ENCODE measurements at places on chromosomes 7 and 10.

DNA sequence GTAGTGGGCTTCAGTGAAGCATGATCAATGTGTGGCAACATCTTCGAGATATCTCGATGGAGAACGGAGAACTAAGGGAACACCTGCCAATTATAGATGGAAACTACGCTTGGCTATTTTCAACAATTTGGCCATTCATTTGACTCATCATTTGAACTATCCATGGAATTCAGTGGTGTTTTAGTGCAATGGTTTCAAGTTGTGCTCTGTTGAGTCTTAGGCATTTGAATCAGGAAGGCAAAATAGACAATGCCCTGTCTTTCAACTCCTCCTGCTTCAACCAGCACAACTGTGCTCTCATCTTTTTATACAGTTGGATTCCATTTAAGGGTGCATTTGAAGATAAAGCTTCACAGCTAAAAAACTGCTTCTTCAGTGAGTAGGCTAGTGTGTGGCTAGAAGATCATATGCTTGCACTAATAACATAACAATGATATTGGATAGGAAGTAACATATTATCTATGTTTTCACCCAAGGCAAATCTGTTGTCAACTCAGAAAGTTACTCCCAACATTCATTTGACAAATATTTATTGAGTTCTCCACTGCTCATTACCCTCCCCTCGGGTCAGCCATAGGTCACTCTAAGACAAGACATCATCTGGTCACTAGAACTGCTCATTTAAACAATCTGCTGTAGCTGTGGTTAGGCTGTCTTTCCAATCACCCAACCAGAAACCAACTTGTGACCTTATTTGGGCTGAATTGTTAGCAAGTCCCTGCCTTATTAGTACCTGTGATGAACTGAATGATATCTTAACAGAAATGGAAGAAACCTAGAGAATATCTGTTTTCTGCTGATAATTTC lies 314.1 kb upstream of the SP4 start:
- no peak for DNase-seq

DNA sequence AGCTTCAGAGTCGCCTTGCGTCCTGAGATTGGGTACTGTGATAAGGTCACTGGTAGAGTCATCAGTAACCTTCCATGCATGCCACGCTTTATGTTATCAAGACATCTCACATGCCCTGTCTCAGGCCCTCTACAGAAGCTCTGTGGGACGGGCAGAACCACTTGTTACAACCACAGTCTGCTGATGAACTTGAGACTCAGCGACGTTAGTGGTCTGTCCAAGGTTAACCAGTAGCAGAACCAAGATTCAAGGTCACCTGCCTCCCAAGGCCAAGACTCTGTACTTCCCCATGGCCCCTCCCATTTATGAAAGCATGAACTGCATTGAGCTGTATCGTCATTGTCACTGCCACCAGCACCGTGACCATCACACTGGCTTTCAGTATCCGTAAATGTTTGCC lies 15.0 kb downstream of the IQCE start:
- DNase-seq: no peak

- no peak for DNase-seq
Measured at GRCh38 chr10:77007834-77008233, 629.8 kb downstream of the KCNMA1 start.

- no peak for DNase-seq
Measured at GRCh38 chr10:96255549-96256333, 15.6 kb downstream of the BLNK start.

DNA sequence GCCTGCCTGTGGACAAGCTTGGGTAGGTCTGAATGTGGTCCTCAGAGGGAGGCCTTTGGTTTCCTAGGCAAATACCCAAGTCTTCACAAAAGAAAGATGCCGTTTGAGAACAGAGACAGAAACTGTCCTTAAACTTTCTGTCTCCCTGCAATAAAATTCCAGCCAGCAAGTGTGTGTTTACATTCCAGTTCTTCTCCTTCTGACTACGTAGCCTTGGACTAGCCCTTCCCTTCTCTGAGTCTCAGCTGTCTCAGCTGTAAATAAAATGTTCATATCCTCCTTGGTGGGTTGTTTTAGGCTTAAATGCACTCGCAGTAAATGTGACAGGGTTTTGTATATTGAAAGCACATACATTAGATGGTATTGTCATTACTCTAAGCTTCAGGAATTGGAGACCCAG lies 561.2 kb upstream of the MKI67 start:
- DNase-seq: no peak

DNA sequence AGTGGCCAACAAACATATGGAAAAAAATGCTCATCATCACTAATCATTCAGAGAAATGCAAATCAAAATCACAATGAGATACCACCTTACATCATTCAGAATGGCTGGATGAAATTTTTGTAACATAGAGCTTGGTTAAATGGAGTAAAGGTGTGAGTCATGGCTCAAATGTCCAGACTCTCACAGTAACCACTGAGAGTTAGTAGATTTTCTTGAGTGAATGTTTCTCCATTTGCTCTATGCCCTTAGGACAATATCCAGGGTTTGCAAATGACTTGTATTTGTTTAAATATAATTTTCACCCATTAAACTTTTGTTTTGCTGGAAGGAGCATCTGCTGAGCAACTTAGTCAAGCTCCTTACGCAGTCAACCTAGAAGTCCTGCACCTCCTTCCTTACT lies 967.2 kb downstream of the XPNPEP1 start:
- DNase-seq: peak; percentile 70

DNA sequence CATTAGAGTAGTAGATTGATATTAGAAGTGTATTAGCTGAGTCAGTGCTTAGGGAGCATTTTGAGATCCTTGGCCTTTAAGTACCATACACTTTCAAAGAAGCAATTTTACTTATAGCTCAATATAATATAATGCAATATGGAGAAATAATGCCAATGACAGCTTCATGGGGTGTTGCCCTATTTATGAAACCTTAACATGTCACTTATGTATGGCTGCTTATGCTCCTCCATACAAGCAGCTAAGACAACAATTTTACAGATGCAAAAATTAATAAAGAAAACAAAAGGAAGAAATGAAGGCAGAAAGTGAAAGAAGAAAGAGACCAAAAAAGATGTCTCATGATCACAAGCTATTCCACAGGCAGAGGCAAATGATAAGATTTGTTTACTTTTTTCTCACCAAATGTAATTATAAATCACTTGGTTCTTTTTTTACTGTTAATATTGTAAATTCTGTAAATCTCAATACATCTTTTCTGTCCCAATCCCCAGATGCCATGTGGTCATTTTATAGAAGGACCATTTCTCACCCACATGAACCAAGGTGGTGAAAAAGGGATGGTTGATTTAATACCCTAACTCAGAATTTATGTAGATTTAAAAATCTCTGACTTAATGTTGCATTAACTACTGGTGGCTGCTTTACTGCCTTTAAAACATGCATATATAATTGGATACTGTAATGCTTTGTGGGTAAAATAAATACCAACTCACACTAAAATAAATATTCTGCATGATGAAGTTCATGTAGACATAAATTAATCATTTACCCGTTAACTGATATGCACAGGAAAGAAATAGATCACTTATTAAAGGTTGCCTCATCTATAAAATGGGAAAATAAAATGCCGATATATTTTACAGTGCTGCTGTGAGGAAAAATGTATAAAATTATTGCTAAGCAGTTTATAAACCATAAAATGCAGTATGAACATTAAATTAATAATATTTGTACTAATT lies 33.5 kb upstream of the RHOBTB1 start:
- DNase-seq: no peak

DNA sequence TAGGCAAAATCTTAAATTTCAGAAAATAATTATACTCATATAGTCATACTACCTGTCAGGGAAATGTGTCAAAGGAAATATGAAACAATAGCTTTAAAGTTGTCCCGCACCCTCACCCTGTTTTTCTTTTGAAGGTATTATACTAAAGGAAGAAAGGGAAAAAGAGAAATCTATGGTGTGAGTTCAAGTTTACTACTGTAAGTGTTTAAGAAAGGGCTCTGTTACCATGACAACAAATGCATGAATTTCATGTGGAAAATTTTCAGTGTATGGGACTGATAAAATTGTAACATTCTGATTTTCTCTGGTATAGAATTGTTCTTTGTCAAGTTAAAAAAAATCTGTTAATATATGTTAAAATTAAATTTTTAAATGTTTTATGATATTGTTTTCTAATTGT lies 229.8 kb downstream of the ADK start:
- DNase-seq: no peak

- no peak for DNase-seq
Measured at GRCh38 chr7:2306688-2307087, 7.6 kb downstream of the SNX8 start.

- no peak for DNase-seq
Measured at GRCh38 chr10:132328738-132329137, 3.3 kb upstream of the LRRC27 start.

DNA sequence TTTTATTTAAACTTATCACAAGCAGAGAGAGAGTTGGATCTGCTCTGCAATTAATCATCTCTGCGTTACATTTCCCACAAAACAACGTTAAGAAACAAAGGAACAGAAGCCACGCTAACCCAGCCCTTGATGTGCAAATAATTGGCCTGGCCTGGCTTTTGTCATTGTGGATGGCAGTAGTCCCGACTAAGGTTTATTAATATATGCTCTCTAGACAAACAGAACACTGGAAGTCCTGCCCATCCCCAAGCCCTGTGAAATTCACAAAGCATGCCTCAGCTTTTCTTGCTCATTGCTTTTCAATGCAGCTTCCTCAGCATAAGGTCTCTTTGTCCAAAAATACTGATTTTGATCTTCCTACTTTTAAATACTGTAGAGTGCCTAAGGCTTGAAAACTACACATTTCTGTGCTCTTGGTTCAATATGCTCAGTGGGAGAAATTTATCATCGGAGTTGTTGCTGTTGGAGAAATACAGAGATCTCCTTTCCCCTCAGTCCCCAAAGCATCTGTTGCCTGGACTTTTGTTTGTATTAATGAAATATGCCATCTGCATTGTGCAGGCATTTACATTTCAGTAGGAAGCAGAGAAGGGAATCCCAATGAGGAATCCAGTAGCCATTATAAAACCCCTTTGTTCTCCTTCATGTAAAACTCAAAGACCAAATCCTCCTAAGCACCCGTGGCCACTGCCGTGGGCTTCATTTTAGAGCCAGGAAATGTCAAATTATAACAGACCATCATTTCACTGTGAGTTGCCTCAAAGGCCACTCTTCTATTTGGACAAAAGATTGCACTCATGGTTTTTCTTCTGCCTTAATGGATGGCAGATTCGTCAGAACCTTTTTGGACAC lies 61.1 kb downstream of the SORCS1 start:
- DNase-seq: no peak

- no peak for DNase-seq
Measured at GRCh38 chr7:155985518-155986250, 173.4 kb upstream of the SHH start.

- peak; percentile 57 for DNase-seq
Measured at GRCh38 chr7:135930565-135931461, 46.3 kb downstream of the MTPN start.

- DNase-seq: no peak
Measured at GRCh38 chr10:6525599-6526165, 54.4 kb downstream of the PRKCQ start.

DNA sequence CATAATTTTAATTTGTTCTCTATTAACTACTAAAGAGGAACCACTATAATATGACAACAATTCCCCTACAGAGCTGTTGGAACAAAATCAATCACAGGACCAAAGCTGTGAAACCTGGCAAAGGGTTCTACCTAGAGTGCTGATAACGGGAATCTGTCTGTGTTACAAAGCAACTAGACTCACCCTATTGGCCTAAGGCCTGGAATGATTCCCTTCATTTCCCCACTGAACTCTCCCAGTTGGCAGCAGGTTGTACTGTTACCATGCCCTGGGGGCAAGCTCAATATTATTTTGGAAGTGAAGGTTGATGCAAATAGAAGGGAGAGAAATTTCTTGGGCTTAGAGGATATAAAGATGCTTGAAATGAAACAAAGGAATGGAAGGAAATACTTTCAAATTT lies 81.8 kb downstream of the SEMA3A start:
- peak; percentile 51 for DNase-seq

- DNase-seq: no peak
Measured at GRCh38 chr7:50287129-50287528, 17.4 kb upstream of the IKZF1 start.

DNA sequence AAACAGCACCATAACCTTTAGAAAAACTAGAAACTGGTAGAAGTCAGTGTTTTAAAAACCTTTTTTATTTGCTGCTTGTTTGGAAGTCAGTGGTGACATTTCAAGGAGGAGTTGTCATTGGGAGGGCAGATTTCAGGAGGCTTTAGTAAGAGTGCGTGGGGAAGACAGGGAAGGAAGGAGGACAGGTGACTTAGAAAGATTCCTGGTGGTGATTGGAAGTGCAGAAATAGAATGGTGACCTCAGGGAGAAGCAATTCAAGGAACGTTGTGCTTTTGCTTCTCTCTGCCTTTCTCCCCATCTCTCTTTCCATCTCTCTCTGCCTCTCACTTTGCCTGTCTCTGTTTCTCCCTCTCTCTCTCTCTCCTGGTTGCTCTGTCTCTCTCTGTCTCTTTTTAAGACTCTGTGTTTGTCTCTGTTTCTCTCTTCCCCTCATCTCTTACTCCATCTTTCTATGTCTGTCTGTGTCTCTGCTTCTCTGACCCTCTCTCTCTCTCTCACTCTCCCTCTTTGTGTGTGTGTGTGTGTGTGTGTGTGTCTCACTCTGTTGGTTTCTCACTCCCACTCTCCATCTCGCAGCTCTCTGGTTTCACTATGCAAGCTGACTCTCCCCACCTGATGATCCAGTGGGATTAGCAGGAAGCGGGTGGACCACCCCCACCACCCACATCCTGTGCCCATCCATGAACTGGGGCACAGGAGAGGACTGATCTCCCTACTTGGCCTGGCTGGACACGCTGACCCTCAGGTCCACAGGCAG lies 10.9 kb upstream of the PFKP start:
- peak; percentile 37 for DNase-seq

- DNase-seq: no peak
Measured at GRCh38 chr7:84009051-84009450, 185.5 kb downstream of the SEMA3A start.

DNA sequence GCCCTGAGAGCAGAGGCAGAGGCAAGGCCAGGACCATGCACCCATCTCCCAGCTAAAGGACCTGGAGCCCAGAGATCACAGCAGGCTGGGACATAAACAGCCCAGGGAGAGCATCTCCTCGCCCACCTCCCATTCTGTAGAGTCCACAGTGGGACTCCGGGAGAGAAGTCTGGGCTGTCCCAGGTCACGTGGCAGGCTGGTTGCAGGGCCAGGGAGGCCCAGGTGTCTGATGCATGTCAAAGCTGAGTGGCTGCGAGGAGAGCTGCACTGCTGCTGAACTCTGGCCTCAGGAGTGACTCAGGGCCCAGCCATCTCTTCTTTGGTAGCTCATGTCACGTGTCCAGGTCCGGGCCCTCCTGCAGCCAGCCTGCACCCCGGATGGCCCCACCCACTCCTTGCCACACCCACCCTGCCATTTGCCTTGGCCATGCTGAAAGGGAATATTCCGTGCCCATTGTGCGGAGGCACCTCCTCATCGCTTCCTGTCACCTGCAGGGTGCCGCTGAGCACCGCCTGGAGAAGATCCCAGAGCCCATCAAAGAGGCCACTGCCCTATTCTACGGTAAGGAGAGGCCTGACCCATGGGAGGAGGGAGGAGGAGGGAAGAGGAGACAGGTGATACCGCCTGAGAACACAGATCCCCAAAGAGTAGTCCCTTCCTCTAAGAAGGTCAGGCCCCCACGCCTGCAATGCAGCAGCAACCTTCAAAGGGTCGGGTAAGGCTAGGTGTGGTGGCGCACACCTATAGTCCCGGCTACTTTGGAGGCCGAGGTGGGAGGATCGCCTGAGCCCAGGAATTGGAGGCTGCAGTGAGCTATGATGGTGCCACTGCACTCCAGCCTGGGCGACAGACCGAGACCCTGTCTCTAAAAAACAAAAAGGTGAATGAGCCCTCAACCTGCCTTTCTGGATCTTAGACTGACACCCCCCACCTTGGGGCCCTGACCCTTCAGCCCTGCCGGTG lies 12.6 kb upstream of the SH2B2 start:
- peak; percentile 95 for DNase-seq

Data from M059J (cell line).